ENCODE measurements at places on chromosomes 16 and 17.

GRCh38 chr16:75019007-75019406, 20.2 kb downstream of the ZNRF1 start:
- DNase-seq = no peak
- no peak overlapping the region for H3K4me3 ChIP-seq
- H3K36me3 ChIP-seq = peaks cover 6% of the 10 kb centered on the region
- no peaks in the 10 kb centered on the region for H3K4me1 ChIP-seq
- H3K27ac ChIP-seq = no peak overlapping the region

GRCh38 chr16:31488468-31489297, 5.8 kb downstream of the SLC5A2 start:
- H3K4me3 ChIP-seq = peak overlapping the region; percentile 42
- peaks cover 29% of the 10 kb centered on the region for H3K4me1 ChIP-seq
- no peak overlapping the region for H3K27ac ChIP-seq
- DNase-seq = peak; percentile 41
- peaks cover 21% of the 10 kb centered on the region for H3K27me3 ChIP-seq
- peaks cover 48% of the 10 kb centered on the region for H3K36me3 ChIP-seq

- no peaks in the 10 kb centered on the region for H3K36me3 ChIP-seq
- DNase-seq = peak; percentile 24
Measured at GRCh38 chr16:73149334-73149733, 101.4 kb upstream of the ZFHX3 start.

DNA sequence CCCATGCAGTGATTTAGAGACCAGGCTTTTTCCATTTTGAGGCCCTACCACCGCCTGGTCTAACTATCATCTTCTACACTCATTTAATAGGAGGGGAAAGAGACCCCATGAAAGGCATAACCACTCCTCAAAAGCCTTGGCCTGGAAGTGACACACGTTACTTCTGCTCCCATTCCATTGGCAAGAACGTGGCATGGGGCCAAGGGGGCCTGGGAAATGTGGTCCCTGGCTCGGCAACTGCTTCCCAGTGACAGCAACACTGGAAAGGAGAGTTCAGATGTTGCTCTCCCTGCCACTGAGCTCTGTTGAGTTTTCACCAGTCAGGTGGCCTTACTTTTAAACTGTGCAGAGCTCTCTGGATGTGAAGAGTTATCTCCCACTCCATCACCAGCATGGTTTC, 45.2 kb upstream of the MAP3K14 start:
- no peak for DNase-seq
- H3K36me3 ChIP-seq = no peaks in the 10 kb centered on the region
- H3K4me1 ChIP-seq = peaks cover 6% of the 10 kb centered on the region
- H3K27ac ChIP-seq = no peak overlapping the region
- no peaks in the 10 kb centered on the region for H3K27me3 ChIP-seq
- no peak overlapping the region for H3K4me3 ChIP-seq

- DNase-seq = no peak
- H3K27ac ChIP-seq = no peak overlapping the region
- H3K4me1 ChIP-seq = peaks cover 46% of the 10 kb centered on the region
- H3K36me3 ChIP-seq = peaks cover 32% of the 10 kb centered on the region
Measured at GRCh38 chr16:49524216-49524946, 150.8 kb downstream of the C16orf78 start.

All from spinal cord (tissue), 10 donors.